ENCODE measurements at places on chromosomes 16 and 17.

- peak; percentile 76 for DNase-seq
Measured at GRCh38 chr17:30921544-30922196, at the start of gene ADAP2. TSS of gene ADAP2 (plus strand) at chr17:30921945. CDS start at chr17:30922015, 70 bp downstream.

DNA sequence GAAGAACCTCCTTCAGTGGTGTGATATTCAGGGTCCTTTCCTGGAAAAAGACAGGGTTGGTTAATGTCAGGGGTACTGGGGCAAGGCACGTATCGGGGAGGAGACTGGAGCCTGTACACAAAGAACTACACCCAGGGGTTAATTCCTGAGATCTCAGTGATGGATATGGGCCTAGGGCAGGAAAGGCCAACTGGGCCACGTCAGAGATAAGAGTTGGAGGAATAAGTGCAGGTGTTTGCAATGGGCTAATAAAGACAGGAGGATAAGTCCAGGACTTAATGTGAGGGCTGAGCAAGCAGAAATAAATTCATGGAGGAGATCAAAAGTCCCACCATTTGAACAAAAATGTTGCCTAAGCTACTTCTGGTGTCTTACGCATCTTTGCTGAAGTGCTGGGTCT, 10.4 kb upstream of the HERPUD1 start:
- no peak for DNase-seq

DNA sequence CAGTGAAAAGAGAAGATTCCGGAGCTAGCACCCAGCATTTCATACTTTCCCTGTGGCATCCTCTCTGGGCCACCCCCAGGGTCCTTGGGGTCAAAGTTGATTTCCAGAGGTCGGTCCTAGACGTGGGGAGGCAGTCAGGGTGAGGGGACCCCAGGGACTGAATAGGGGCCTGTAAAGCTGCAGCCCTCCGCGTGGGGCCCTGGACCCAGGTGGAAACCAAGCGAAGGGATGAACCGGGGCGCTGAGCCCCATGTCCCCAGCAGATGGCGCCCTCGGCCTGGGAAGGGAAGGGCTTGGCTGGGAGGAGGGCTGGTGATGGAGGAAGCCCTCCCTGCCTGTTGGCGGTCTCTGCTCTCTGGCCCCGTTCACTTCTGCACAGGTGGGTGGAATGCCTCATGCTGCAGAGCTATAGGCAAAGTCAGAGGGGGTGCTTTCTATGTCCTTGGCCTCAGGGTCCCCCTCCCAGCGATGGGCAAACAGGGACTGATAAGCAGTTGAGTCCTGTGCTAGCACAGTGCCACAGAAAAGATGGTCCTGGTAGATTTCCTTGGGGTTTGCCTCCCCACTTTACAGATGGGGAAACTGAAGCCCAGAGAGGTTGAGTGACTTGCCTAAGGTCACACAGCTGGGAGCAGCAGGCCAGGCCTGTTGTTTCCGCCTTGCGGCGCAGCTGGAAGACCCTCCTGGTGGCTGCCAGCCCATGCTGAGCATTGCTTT, 163.4 kb upstream of the CIBAR2 start:
- peak; percentile 88 for DNase-seq

DNA sequence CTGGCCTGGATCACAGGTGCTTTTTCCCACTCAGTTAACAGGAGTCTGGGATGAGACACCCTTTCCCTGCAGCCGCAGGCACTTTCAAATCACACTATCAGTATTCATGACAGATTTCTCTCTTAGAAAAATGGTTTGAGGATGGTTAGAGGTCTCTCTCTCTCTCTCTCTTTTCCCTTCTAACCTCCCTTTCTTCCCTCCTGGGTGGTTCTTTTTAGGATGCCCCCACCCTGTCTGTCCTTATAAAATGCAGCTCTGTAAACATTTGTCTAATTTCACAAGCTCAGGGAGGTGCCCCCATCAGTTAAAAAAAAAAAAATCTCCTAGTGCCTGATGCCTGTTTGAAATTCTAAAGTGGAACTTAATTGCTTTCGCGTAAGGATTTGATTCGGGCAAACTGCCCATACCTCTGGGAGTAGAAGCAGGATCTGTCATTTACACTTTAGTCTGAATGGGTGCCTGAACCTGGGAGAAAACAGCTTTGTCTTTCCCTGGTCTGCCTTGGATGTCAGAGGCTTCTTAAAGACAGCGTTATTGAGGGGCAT, 158.8 kb downstream of the CCDC182 start:
- no peak for DNase-seq

GRCh38 chr17:12463102-12463501, 202.6 kb upstream of the MYOCD start:
- no peak for DNase-seq

DNA sequence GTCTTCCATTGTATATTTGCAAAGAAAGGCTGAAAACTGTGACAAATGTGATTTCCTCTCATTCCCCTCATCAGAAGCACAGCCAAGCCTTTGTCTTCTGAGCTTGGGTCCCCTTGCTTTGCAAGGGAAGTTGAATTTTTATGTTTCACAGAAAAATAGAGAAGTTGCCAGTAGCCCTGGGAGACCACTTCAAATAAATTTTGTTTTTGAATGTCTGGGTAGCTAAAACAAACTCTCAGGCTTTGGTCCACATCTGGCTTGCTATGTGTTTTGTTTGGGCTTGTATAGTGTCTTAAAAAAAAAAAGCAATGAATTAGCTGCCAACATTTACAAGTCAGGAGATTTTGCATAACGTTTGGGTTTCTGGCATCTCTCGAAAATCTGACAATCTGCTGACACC, 24.1 kb downstream of the PIK3R6 start:
- no peak for DNase-seq

DNA sequence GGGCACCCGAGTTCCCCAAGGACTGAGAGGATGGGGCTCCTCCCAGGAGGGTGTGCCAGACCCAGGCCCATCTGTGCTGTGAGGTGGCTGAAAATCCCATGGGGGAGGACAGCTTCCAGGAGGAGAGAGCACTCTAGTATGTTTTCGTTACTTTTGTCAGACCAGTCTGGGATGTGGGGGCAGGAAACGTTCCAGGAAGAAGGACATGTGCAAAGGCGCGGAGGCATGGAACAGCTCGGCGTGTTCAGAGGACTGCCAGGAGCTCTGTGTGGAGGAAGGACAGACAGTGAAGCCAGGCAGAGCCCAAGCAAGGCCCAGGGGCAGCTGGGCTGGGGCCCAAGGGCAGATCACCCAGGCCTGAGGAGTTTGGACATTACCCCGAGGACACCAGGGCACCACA, 7.0 kb downstream of the CA4 start:
- no peak for DNase-seq
